ENCODE measurements at places on chromosomes 11 and 22.

GRCh38 chr11:45212566-45213315, 66.3 kb downstream of the PRDM11 start:
- DNase-seq, result no peak

DNA sequence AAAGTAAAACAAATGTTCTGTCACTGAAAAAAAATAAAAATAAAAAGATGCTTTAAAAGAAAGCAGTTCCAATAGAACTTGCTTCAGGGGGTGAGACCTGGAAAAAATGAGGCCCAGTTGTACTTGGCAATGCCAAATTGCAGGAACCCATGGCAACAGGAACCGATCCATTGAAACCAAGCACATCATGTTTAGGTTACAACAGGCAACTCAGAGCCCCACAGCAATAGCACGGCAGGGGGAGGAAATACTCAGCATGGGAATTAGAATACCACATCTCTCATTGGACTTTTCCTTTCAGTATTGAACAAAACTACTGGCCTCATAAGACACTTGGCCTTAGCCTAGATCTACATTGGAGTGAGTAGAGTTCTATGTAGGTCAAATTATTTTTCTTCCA, 84.3 kb downstream of the MSANTD4 start:
- DNase-seq, result no peak

- DNase-seq, result no peak
These were observed 87.8 kb downstream of the KCNC1 start for GRCh38 chr11:17822401-17822781.

DNA sequence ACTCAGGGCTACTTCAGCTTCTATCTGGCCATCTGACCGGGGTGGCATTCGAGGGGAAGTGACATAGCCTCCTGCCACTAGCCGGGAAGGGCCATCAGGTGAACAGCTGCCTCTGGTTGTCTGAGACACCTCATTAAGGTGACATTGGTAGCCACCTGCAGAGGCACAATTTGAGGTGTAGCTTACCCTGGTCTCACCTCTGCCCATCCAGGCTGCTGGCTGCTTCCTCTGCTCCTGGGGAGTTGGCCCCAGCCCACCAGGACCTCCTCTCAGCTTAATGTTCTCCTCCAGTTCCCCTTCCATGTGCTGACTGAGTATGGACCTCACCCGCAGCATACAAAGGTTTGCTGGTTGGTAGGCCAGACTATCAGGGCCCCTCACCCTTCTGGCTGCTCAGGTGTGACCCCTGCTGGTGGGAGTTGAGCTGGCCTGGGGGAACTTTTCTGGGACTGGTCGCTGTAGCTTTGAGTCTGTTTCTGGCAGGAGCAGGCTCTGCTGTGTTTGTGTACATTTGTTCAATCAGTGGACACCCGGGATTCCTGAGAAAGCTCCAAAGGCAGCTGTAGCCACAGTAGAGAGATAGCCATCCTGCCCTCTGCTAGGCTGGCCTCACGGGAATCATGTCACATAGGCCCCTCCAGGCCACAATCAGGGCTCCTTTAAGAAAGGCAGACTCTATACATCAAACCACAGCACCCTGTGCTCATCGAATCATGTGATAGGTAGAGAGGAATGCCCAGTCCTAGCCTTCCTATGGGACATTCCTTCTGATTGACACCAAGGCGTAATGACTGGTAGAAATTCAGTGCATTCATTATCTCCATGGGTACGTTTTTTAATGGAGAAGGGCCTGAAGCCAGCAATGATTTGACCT, 295.1 kb upstream of the PLET1 start:
- DNase-seq, result peak; percentile 75

DNA sequence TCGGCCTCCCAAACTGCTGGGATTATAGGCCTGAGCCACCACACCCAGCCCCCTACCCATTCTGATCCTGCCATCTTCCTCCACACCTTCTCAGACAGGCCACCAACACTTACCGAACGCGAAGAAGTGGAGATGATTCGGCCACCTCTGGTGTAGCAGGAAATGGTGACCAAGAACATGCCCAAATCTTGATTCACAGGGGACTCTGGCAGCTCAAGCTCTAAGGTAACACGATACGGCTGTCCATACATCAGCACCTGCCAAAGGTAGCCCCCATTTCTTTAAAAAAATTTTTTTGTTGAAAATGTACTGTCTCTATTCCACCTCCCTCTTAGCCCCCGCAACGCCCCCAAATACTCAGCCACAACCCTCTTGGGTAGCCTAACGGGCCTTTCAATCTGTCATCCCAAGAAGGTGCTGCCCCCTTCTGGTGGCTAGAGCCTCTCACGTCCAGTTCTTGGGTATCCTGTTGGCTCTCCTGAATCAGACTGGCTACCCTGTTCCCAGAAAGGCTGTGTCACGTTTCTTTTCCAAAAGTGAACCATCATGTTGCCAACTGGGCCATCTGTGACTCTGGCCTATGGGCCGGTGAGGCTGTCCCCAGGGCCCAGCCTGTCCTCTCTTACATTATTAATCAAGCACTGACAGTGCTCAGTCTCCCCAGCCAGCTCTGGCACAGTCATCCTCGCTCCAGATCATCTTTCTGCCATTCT, 5.3 kb upstream of the LRRN4CL start:
- peak; percentile 65 for DNase-seq
